ENCODE measurements at places on chromosomes 16 and 17.
A peak's percentile ranks its signal among the peaks of the same experiment; 100 is the strongest.

DNA sequence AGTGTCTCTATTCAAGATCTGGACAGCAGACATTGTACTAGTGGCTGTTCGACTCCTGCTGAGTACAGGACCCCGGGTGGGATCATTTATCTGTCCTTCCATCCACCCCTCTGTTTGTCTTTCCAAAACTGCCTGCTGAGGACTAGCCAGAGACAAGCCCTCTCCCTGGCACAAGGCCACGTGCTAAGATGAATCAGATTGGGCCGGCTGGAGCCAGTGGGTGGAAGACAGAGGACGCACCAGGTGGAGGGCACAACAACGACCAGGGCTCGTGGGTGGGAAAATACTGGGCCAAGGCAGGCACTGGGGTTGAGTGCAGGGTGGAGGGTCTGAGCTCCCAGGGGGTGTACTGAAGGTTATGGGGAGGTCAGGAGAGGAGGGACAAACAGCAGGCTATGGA is 1.4 kb upstream of the CA7 start:
- DNase-seq = no peak

DNA sequence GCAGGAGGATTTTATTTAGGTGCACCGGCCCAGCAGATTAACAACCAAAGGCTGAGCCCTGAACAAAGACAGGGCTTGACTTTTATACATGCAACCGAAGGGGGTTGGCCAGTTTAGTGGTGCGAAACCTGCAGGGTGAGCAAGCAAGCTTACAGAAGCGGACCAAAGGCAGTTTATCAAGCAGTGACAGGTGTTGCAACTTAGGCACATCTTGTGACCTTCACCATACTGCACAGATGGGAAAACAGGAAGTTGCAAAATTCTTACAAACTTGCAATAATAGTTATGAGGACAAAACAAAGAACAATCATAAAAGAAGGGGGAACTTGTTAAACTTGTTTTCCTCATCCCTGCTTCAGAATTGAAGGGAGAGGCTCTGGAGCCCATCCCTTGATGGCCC is 1265.1 kb downstream of the CDH8 start:
- DNase-seq = no peak

DNA sequence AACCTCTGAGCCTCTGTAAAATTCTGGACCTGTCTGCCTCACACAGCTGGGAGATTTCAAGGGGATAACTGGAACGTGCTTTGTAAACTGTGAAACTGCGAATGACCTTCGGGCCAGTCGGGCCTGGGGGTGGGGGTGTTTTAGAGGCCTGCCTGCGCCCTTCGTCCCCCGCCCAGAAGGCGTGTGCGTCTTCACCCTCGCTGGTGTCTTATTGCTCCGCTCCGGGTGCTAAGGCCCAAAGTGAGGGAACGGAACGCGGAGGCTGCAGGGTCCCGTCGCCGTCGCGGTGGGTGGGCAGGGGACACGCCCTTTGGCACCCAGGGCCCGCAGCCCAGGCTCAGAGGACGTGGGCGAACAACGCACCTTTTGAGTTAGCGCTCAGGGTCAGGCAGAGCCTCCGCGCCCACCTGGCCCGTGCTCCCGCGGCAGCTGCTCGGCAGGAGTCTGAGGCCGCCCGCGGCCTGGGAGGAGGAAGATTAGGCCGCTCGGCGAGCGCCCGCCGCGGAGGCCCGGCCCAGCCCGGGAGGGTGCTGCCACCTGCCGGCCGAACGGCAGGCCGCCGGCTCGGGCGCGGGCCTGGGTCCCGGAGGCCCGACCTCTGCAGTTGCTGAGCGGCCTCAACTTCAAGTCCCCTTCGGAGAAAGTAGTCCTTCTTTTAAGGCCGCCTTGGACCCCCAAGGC is 29.7 kb downstream of the DCAKD start:
- DNase-seq = peak; percentile 64

DNA sequence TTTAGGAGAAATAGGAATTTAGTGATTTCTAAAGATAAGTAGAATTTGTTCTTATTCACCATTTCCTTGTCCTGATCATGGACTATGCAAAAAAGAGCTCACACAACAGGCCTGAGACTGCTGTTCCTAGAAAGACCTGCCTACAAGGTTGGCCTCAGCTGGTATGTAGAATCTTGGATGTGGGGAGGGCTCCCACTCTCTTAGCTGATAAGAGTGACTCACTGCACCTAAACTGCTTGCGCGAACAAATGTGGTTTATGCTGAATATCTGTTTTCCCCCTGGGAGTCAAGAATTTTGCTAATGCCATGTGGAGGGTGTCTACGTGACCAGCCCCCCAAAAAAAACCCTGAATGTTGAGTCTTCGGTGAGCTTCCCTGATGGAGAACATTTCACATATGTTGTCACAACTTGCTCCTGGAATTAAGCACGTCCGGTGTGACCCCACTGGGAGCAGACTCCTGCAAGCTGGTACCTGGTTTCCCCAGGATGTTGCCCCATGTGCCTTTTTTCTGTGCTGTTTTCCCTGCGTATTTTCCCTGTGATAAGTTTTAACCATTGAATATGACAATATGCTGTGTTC is 68.8 kb upstream of the HSBP1 start:
- peak; percentile 60 for DNase-seq

- DNase-seq = no peak
Observed at GRCh38 chr16:2196162-2196980, at the start of gene CASKIN1. TSS of gene CASKIN1 (minus strand) at chr16:2196605. CDS start at chr16:2196432, 173 bp downstream.

DNA sequence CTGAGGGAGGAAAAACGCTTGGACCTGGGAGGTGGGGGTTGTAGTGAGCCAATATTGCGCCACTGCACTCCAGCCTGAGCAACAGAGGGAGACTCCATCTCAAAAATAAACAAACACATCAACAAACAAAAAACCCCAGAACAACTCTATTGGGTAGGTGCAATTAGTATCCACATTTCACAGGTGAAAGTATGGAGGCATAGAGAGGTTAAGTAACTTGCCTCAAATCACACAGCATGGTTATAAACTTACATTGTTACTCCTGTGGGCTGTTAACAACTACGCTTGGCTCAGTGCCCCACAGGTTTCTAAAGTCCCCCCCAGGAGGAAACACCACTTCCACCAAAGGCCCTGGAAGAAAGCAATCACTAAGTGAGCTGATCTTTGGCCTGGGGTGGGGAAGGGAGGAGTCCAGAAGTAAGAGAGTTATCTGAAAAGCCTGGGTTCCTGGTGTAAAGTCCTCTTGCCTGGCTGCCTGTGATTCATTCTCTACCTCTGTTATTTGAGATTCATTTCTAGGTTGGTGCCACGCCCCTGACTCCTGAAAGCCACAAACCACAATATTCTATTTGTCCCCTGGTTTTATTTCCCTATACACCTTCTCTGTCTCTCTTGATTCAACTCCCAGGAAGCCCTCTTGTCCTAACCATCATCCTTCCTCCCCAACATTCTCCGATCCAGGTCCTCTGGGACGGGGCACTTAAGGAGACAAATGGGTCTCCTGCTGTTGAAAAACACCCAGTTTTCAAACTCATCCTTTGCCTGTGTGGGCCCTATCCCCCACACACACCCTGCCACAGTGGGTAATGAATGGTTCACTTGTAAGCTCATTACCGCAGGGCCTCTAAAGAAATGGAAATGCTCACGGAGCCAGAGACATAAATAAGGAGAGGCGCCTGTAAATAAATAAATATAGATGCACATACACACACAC is 195.4 kb downstream of the XYLT1 start:
- peak; percentile 27 for DNase-seq

GRCh38 chr17:11251561-11252107 is 10.6 kb downstream of the SHISA6 start:
- DNase-seq = no peak

- no peak for DNase-seq
Observed at GRCh38 chr16:3092501-3092941, 6.6 kb downstream of the ZSCAN10 start.

- no peak for DNase-seq
Observed at GRCh38 chr16:79229361-79229760, 371.2 kb downstream of the MAF start.

GRCh38 chr17:31532081-31532480 is 140.6 kb downstream of the RAB11FIP4 start:
- DNase-seq = no peak

DNA sequence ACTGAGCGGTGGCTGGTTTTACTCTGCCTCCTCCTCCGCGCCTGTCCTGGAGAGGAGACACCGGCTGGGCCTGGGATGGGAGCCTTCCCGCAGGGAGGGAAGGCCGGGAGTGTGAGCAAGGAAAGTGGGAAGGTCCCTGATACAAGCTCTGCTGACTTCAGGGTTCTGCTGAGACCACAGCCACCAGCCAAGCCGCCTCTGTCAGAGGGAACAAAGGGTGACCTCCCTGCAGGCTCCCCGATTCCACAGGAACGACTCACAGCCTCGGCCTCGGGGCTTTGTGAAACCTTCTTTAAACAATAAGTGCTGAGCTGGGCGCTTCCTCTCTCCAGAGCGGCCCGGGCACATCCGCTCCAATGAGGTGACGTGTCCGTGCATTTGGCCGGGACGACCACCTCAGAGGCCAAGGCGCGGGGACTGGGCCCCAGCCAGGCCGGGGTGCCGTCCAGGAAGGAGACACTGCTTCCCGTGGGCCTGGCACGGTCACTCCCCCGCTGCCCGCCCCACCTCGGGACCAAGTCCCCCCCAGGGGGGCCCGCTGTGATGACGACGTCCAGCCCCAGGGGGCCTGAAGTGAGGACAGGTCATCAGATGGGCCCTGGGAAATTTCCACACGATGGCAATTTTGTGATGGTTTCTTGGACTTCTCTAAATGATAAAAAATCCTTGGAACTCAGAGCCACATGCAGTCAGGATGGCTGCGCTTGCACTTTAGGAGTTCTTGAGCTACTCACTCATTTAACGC is 11.8 kb upstream of the CIBAR2 start:
- DNase-seq = peak; percentile 78

GRCh38 chr16:27238016-27238587 is 30.5 kb downstream of the NSMCE1 start:
- DNase-seq = no peak

GRCh38 chr16:3915426-3916260 is 35.1 kb upstream of the CREBBP start:
- DNase-seq = no peak

GRCh38 chr17:48546924-48547807 is 2.3 kb upstream of the HOXB2 start:
- DNase-seq = peak; percentile 64

DNA sequence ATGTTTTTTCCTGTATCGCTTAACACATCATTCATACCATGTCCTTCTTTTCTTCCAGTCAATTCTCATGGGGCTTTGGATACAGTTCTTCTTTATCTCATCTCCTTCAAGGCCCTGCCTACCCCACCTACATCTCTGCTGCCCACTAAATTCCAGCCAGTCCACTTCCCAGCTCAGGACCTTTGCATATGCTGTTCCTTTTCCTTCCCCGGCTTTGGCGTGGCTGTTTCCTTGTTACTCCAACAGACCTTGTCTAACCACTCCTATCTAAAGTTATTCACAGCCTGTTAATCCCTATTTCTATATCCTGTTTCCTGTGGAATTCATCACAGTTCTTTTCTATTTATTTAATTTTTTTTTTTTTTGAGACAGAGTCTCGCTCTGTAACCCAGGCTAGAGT is 6.6 kb upstream of the STAT3 start:
- DNase-seq = no peak

- DNase-seq = peak; percentile 48
Observed at GRCh38 chr16:21656795-21657768, 4.7 kb upstream of the IGSF6 start.

- no peak for DNase-seq
Observed at GRCh38 chr17:18957831-18958230, 5.9 kb downstream of the SLC5A10 start.

GRCh38 chr16:4593086-4593485 is 21.6 kb downstream of the UBALD1 start:
- no peak for DNase-seq

- DNase-seq = no peak
Observed at GRCh38 chr17:80639658-80640057, 95.0 kb downstream of the RPTOR start.

DNA sequence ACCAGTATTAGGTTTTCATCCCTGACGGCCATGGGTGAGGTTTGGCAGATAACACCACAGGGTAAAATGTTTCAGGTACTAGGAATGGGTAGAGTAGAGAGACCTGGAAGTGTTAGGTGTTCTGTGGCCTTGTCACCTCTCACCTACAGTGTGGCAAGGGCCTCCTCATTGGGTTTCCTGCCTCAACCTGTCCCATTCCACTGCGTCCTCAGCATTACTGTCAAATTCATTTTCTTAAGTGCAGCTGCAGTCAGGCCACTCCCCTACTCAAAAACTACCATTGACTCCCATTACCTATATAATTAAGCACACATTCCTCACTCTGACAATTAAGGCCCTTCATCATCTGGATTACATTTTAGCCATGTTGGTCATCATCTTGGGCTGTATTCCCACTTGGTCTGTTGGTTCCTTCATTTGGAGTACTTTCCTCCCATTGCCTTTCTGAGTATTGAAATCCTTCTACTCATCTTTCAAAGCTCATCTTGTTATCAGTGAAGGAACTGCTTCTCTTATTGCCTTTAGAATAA is 64.5 kb downstream of the NUP88 start:
- DNase-seq = no peak

DNA sequence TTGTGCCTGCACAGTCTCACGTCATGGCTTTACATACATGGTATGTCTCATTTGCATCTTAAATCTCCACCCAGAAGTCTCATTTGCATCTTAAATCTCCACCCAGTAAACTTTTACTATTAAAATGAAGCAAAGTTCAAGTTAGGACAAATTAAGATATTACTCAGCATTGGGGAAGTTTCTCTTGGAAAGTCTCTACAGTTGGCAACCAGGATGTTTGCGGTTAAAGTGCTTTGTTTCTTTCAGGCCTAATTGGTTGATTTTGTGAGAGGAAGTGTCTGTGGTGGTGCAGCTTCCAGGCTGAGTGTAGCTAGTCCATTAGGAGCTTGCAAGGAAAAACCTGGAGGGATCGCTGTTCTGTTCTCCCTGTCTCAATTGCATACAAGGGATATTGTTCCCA is 1373.3 kb upstream of the GOT2 start:
- peak; percentile 75 for DNase-seq

- DNase-seq = no peak
Observed at GRCh38 chr16:77922228-77922754, 100.1 kb upstream of the CLEC3A start.

GRCh38 chr17:62724398-62725146 is 83.5 kb downstream of the MARCHF10 start:
- peak; percentile 38 for DNase-seq

- no peak for DNase-seq
Observed at GRCh38 chr16:76749780-76750375, 441.1 kb upstream of the MON1B start.
